HFF-Myc (cell line): ENCODE measurements at places on chromosomes 5 and 9.

DNA sequence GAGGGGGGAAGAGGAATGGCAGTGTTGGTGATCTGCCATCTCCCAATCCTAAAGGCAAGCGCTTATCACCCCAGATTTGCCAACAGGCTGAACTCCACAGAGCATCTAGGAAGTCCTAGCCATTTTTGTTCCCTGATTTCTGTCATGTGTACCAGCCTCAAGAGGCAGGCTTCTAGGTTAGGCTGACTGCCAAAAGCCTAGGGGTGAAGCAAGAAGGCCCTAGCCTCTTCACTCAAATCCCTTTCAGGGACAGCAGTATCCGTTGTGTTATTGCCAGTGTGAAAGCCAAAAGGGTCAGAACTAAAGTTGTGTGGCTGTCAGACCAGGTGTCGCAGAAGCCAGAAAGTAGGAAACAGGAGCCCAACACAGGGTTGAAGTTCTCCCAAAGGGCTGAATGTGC lies 14.7 kb downstream of the IGIP start:
- DNase-seq, result no peak

GRCh38 chr5:74631081-74631953 lies 9.2 kb downstream of the ENC1 start:
- no peak for DNase-seq

- no peak for DNase-seq
These were observed 269.4 kb downstream of the CWC27 start for GRCh38 chr5:65037831-65038815.

DNA sequence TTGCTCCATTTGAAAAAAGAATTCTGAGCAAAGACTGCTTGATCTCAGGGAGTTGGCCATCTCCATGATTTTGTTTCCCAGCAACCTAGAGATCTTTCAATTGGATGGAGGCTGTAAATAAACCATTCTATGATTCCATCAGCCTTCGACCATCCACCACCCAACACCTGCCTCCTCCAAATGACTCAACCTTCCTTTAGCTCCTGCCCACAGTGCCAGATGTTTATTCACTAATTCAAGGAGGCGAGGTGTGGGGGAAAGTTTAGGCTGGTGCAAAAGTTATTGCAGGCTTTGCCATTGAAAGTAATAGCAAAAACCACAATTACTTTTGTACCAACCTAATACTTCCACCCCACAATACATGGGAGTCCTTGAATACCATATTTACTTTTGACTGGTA lies 327.5 kb downstream of the CAAP1 start:
- no peak for DNase-seq

- no peak for DNase-seq
These were observed 232.3 kb downstream of the GAS1 start for GRCh38 chr9:86714999-86715398.

- DNase-seq, result no peak
These were observed 201.1 kb downstream of the EPB41L4A start for GRCh38 chr5:112217843-112218579.

- DNase-seq, result no peak
These were observed 1041.0 kb downstream of the TLE1 start for GRCh38 chr9:80648336-80648735.
